Uterus (tissue), 4 donors: ENCODE measurements at places on chromosomes 12 and 14.

- no peaks in the 10 kb centered on the region for H3K27me3 ChIP-seq
- H3K4me3 ChIP-seq: no peak overlapping the region
- H3K36me3 ChIP-seq: no peaks in the 10 kb centered on the region
- peak overlapping the region; percentile 44 for H3K27ac ChIP-seq
- peak; percentile 80 for DNase-seq
Measured at GRCh38 chr14:61561657-61562276, 133.5 kb upstream of the HIF1A start.

DNA sequence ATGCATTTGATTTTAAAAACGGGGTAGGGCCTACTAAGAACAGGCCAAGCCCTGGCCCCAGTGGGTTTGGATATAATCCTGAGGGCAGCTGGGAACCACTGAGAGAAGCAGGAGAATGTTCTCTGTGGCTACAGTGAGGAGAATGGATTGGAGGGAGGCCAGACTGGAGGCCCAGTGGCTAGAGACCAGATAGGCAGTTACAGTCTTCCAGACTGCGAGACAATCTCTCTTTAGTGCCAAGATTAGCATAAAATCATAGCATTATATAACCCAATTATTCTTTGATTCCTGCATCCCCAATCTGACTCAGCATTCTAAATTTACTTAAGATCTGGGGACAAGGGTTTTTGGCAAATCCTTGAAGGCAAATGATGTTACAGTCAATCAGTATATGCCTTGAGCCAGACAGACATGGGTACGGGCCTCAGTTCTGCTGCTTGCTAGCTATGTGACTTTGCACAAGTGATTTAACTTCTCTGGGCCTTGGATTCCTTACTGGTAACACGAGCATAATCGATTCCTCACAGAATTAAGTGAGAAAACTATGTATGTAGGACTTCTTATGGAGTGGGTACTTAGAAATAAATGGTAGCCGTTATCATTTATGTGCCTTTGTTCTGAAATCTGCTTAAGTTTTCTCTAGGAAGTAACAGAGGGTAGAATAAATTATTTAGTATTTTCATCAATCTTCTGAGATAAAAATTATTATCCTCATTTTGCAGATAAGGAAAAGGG lies 18.3 kb downstream of the NINJ2 start:
- peak overlapping the region; percentile 92 for H3K27ac ChIP-seq
- no peaks in the 10 kb centered on the region for H3K36me3 ChIP-seq
- H3K27me3 ChIP-seq: no peaks in the 10 kb centered on the region
- H3K4me1 ChIP-seq: peaks cover 15% of the 10 kb centered on the region

- no peak for DNase-seq
- H3K27ac ChIP-seq: no peak overlapping the region
- H3K4me1 ChIP-seq: no peaks in the 10 kb centered on the region
Measured at GRCh38 chr12:105865886-105866285, 272.9 kb downstream of the NUAK1 start.

DNA sequence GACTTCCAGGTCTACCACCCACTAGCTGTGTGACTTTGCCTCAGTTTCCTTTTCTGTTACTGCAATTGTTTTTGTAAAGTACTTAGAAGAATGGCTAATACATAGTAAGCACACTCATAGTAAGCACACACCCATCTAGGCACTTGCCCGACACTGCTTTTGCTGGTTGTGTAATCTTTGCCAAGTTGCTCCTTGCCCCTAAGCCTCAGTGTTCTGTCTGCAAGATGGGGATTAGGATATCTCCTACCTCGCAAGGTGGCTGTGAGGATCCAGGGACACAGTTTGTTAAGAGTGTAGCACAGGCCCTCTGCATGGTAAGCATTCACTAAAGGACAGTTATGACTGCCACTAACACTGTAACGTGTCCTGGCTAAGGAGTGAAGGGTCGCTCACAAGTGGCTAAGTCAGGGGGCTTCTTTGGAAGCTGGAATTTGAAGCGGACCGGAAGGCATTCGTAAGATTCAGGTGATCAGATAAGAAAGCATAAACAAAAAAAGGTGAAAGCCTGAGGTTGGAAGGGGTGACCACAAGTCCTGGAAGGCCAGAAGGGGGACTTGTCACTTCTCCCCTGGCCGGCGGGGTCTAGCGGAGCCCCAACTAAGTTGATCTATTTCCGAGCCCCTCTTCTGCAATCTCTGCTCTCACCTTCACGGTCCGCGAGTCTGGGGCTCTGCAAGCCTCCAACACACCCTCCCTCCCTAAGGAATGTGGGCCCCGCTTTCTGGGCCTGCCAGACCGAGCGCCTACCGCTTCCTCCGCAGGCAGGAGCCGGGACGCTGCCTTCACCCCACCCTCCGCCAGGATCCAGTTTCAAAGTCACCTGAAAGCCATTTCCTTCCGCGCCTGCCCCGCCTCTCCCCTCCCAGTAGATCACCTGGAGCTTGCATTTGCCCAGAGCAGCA lies 1.5 kb upstream of the PLEKHG3 start:
- H3K27me3 ChIP-seq: no peaks in the 10 kb centered on the region
- no peaks in the 10 kb centered on the region for H3K36me3 ChIP-seq
- H3K4me3 ChIP-seq: no peak overlapping the region
- no peak for DNase-seq

GRCh38 chr14:38808734-38809455 lies 294.1 kb downstream of the SEC23A start:
- no peak overlapping the region for H3K27ac ChIP-seq
- no peak overlapping the region for H3K4me3 ChIP-seq
- H3K36me3 ChIP-seq: no peaks in the 10 kb centered on the region
- H3K27me3 ChIP-seq: no peaks in the 10 kb centered on the region
- no peak for DNase-seq
- H3K4me1 ChIP-seq: no peaks in the 10 kb centered on the region

DNA sequence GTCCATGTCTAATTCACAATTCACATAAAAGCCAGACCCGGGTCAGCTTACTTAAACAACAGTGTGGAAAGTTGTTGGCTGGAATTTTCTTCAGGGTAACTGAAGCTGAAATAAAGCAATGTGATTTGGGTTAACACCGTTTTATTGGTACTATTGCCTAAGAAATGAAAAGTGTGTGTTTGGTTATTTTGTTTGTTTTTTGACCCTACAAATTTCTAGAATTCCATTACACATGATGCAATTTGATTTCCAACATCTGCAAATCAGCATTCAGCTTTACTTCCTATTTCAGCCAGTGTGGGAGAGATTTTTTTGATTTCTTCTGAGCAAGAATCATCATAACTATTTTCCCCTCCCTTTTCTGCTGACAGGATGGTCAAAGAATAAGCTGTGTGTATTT lies 45.7 kb upstream of the CLMN start:
- no peaks in the 10 kb centered on the region for H3K36me3 ChIP-seq
- H3K4me1 ChIP-seq: no peaks in the 10 kb centered on the region
- no peaks in the 10 kb centered on the region for H3K27me3 ChIP-seq
- no peak overlapping the region for H3K4me3 ChIP-seq
- H3K27ac ChIP-seq: no peak overlapping the region

DNA sequence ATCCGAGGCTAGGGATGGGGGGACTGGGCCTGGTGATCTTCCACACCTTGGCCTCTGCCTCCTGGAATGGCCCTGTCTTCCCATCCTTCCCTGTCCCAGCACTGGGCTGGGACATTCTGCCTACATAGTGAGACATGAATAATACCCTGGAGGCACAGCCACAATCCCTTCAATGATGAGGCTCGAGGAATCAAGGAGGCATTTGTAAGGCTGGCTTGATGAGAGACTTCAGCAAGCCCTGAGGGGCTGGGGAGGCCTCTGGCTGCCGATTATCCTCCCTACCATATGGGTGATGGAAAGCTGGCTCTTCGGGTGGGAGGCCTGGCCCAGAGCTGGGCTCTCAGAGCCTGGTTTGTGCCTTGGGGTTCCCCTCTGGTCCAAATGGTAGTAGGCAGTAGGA lies 92.5 kb downstream of the CALM1 start:
- H3K36me3 ChIP-seq: no peaks in the 10 kb centered on the region
- no peaks in the 10 kb centered on the region for H3K27me3 ChIP-seq
- no peaks in the 10 kb centered on the region for H3K4me1 ChIP-seq

DNA sequence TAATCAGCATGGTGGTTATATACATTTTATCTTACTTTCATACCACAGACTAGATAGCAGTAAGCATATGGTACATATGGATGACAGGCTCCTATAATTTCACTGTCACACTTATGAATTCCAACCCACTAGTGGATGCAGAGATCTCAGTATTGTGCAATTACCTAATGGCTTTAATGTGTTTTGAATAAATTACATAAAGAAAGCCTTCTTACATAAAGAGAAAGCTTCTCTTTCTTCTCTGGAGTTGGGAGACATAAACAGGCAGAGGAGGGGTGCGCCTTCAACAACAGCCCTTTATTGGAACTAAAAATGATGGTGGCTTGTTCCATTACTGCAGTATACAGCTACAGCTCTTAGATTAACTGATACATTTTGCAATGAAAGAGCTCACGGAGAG lies 52.6 kb downstream of the SAV1 start:
- no peaks in the 10 kb centered on the region for H3K4me1 ChIP-seq
- H3K27me3 ChIP-seq: no peaks in the 10 kb centered on the region
- no peaks in the 10 kb centered on the region for H3K36me3 ChIP-seq
- no peak for DNase-seq
- H3K4me3 ChIP-seq: no peak overlapping the region
